ENCODE measurements at places on chromosomes 2 and 18.

DNA sequence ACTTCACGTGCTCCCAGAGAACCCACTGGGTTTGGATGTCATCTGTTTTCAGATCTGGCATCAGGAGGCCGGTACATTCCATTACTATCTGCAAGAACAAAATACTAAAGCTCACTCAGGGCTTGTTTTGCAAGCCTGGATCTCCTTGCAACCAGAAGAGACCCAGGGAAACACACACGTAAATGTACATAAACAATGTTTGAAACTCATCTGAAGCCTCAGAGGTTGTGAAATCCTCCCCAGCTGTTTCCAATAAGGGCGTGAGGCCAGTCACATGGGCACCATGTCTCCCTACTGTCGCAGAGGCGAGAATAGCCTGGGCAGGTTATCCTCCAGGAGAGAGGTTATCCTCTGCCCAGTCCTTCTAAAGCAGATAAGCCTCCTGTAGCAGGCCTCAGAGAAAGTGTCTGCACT, 186.9 kb downstream of the GFPT1 start:
- DNase-seq: no peak

- DNase-seq: no peak
Measured at GRCh38 chr18:12309683-12310198, 1.7 kb downstream of the TUBB6 start.

DNA sequence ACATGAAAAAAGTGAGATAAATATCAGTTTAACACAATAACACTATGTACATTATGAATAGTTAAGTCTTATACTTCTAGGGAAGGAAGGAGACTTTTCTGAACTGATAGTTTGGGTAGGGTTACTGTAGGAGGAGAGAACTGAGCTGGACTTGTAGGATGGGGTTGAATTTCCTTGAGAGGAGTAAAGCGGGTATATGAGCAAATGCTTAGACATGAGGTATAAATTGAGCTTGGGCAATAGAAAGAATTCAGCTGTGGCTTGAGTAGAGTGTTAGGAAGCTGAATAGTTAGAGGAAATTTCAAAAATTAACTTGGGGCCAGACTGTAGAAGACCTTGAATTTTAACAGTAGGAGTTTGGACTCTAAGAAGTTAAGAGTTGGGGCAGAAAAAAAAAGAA, 45.1 kb downstream of the LCLAT1 start:
- DNase-seq: no peak

GRCh38 chr18:14085770-14086457, 46.3 kb downstream of the ZNF519 start:
- no peak for DNase-seq

- no peak for DNase-seq
Measured at GRCh38 chr2:101300836-101301235, 7.7 kb downstream of the RNF149 start.
